8988T (cell line): ENCODE measurements at places on chromosomes 1 and 21.

DNA sequence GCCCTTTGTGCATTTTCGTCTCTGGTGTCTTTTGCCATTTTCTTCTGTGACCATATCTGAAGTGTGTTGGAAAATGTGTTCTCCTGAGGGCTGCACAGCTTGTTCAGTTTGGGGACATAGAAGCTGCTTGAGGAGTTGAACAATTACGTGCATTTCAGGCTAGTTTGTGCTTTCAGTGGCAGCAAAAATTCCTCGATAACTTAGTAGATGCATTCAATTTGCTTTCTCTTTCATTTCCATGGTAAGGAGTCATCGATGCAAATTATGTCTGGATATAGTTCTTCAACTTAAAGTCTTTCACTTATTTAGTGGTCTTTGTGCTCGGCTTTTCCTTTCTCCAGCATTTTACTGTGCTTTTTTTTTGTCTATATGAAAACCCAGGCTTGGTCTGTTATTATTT lies 441.5 kb downstream of the PLA2G4A start:
- DNase-seq: no peak

DNA sequence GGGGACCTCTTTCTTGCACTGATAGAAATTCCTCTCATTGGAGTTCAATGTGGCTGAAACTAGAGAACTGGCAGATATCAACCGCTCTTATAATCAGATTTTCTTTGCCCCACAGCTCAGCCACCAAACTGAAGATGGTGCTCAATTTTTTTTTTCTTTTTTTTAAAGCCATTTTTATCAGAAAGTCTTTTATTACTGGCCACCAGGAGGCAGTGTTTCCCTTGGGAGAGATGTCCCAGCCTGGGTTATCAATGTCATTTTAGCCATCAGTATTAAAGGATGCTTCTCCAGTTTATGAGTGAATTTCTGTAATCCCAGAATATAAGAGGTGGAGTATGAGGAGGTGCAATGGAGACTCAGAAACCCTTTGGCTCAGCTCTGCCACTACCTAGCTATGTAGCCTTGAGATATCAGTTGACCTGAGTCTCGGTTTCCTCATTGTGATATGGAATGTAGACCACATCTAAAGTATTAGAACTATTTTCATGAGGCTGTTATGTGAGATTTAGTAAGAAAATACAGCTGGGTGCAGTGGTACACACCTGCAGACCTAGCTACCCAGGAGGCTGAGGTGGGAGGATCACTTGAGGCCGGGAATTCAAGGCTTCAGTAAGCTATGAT lies 27.6 kb downstream of the CD244 start:
- no peak for DNase-seq

DNA sequence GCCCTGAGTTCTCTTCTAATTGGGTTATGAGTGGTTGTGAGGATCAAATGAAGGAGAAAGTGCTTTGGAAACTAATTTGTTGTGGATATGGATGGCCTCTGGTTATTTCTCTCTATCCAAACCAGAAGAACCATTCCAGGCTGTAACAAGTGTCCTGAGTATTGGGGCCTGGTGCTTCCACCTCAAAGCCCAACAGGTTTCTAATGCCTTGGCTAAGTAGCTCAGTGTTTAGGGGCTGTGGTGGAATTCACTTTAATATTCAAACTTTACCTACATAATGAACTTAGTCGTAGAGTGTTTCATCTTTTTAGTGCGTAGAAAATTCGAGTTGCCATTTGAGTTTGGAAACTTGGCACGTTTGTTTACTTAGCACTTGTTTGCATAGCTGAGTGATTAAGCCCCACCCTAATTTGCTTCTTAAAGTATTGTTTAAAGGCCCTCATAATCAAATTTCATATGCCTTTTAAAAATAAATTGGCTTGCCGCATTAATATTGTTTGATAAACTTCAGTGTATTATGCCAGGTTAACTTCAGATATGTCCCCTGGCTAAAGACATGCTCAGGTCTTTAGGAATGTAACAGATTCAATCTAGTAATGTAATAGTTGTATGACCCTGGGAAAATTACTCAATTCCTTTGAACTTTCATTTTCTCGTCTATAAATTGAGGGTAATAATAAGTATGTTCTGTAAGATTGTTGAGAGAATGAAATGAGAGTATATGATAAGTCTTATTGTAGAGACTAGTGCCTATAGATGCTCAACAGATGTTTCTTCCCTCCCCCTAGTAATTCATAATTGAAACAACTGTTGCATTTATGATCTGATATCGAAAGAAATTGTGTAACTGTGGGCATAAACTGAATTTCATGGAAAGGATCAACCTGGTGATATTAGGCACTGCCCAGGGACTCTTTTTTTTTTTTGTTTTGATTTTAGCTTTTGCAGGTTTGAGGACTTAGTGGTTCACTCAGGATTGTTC lies 1.6 kb downstream of the AGO4 start:
- no peak for DNase-seq

- DNase-seq: no peak
These were observed 5.8 kb downstream of the SELP start for GRCh38 chr1:169624122-169624521.

- no peak for DNase-seq
These were observed 2.3 kb downstream of the TNNI1 start for GRCh38 chr1:201419256-201419655.

- DNase-seq: no peak
These were observed 70.5 kb upstream of the CNIH3 start for GRCh38 chr1:224545571-224545970.

GRCh38 chr1:26361605-26362122 lies 7.7 kb upstream of the CRYBG2 start:
- no peak for DNase-seq

- DNase-seq: no peak
These were observed 21.9 kb downstream of the PUM1 start for GRCh38 chr1:31043631-31044030.

DNA sequence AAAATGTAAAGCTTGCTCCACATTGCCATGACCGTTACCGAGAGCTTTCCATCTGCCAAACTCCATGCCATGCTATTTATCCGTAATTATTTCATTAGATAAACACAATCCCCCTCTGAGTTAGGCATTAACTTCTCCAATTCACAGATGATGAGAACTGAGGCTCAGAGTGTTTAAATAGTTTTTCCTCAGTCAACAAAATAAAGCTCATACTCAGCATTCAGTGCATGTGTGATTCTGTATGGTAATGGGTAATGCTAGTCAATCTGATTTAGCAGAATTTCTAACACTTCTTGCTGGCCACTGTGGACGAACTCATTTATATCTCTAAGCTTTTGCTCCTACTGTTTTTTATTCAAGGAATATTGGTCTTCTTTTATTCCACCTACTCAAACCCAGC lies 17.3 kb downstream of the SAMSN1 start:
- no peak for DNase-seq

DNA sequence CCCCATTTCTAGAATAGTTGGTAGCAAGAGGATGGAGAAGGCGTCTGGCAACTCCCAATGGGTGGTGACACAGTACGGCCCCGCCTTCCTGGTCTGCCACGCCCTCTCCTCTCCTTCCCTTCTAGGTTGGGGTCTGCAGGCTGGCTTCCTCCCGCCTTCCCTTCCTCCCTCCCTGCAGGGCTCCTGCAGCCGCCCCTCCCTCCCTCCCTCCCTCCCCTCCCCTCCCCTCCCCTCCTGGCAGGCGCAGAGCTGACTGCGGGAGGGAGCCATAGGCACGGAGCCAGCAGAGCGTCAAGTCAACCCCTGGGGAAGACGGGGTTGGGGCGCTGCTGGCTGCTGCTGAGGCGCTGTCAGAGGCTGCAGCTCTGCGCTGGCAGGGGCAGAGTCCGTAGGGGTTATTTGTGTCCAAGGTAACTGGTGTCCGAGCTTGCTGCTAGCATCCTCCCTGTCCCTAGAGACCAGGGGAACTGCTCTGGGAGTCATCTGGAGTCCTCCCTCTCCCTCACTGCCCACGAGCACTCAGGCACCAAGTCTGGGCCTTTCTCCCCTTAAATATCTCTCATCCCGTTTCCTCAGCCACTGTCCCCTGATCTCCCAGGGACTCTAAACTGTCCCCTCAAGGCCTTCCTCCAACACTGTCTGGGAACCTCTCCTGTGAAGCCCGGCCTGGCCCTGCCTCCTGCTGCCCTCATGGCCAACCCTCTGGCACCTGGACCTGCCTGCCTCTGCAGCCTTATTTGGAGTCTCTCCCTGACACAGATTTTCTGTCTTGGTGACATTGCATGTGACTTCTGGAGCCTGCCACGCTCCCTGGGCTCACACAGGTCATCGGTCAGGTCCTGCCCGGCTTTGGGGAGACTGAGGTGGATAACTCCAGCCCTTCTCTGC lies 57.4 kb upstream of the ACOT11 start:
- DNase-seq: no peak

- DNase-seq: no peak
These were observed 482.2 kb downstream of the CAMTA1 start for GRCh38 chr1:7267493-7267892.

- DNase-seq: no peak
These were observed 543 bp upstream of the MARK1 start for GRCh38 chr1:220527279-220527907.

DNA sequence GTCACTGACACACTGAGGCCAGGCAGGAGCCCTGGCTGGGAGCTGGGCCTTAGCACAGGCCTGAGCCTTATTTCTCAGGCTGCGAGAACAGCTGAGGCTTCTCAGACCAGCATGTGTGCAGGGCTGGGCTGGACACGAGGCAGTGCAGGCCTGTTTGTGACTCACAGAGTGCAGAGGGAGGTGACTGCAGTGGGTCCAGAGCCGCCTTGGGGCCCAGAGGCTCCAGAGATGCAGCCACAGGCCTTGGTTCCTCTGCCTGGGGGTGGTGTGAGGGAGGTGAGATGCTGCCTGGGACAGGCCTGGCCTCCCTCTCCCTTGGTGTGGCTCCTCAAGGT lies 61.2 kb upstream of the ETV3 start:
- no peak for DNase-seq

DNA sequence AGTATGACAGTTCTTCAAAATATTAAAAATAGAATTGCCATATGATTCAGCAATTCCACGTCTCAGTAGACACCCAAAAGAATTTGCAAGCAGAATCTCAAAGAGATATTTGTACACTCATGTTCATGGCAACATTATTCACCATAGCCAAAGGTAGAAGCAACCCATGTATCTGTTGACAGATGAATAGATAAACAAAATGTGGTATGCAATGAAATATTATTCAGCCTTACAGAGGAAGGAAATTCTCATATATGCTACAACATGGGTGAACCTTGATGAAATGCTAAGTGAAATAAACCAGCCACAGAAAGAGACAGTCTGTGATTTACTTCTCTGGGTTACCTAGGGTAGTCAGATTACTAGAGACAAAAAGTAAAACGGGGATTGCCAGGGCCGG lies 47.0 kb downstream of the NAV1 start:
- DNase-seq: no peak

- no peak for DNase-seq
These were observed 1145.3 kb upstream of the B3GALT2 start for GRCh38 chr1:194331758-194332157.

- DNase-seq: no peak
These were observed 520.7 kb upstream of the CAMK1G start for GRCh38 chr1:209062863-209063262.

DNA sequence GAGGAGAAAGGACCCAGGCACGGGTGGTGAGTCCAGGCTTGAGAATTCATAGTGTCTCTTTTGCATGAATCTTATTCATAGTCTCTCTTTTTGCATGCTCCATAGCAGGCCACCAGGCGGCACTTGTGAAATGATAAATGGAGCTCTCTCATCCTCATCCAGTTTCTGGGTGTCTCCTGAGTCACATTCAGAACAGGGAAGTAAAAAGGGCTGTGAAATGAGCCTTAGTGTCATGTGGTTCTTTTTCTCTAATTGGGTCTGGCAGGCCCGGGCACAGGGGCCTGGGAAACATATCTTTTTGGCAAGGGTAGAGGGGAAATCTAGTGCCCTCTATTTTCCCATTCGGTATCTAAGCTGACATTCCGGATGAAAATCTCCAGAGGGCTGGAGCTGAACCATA lies 19.1 kb upstream of the NCF2 start:
- DNase-seq: no peak

DNA sequence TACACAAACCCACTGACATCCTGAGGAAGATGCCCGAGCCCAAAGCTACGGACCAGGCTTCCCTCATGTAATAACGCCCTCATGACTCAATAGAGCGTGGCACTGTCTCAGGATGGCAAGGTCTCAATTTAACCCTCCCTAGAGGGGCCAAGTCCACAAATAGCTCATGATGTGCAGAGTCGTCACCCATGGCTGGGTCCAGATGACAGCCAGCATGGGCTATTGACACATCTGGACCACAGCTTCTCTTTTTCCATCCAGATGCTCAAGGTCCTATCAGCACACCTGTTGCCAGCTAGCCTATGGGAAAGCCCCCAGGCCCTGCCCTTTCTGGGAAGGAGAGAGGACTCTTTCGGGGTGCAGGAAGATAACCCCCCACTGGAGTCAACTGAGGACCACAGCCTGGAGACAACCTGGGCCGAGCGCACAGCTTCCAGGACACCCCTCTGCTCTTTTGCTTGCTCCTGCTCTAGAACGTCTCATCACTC lies 2.8 kb downstream of the LAPTM5 start:
- no peak for DNase-seq

DNA sequence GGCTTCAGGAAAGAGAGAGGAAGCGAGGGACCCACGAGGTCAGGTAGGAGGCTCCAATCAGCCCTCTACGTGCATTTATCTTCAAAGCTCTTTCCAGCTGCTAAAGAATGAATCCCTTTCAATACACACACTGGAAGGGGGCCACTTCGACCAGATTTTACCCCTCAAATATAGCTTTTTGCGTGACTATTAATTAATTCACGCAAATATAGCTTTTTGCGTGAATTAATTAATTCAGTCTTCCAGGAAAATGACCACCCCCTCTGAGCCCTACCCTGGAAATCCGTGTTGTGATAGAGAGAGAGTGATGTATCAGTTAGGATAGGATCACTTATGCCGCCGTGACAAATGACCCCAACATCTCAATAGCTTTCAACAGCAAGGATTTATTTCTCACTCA lies 265.2 kb upstream of the TMEM51 start:
- no peak for DNase-seq

DNA sequence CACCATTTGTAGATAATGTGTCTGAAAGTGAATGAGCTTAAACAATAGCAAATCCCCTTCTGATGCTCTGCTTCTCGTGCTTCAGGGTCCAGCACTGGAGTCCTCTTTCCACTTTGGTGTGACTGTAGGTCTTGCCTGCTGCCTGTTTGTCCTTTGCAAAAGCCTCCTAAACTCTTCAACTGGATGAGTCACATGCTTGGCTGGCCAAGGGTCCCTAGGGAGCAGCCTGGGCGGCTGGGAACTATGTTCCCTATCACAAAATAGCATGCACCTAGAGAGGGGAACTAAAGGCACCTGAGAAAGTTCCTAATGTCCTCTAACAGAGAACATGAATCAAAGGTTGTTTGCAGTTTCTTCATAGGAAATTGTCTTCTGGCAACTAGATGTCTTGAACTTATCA lies 607.2 kb upstream of the PLXNA2 start:
- no peak for DNase-seq
